ENCODE measurements at places on chromosomes 5 and 9.

- H3K36me3 ChIP-seq = no peaks in the 10 kb centered on the region
- H3K4me3 ChIP-seq = no peak overlapping the region
- no peak overlapping the region for H3K27ac ChIP-seq
These were observed 4.4 kb upstream of the BHMT start for GRCh38 chr5:79107020-79107796.

- no peak overlapping the region for H3K4me3 ChIP-seq
- no peak for DNase-seq
- no peak overlapping the region for H3K27ac ChIP-seq
- H3K36me3 ChIP-seq = peaks cover 19% of the 10 kb centered on the region
These were observed 57.7 kb upstream of the CTSL start for GRCh38 chr9:87668222-87668621.

DNA sequence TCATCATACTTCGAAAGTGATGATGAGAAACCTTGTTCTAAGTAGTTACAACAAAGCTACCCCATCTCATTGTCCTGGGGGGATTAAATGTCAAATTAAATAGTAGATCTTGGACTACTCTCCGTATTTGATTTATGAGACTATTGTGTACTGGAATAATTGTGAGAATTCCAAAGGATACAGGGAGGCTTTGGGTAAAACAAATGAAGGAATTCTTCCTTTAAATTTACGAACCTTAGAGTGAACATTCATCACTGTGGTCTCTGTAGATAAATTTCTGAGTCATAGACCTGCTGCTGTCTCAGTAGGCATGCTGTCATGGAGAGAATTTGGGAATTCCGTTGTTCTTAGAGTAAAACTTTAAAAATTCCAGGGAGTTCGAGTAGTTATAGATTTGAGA lies 836.2 kb downstream of the DNAH5 start:
- H3K4me3 ChIP-seq = no peak overlapping the region
- H3K4me1 ChIP-seq = no peaks in the 10 kb centered on the region
- no peaks in the 10 kb centered on the region for H3K36me3 ChIP-seq
- DNase-seq = no peak

GRCh38 chr9:2210201-2210600 lies 195.1 kb downstream of the SMARCA2 start:
- no peak overlapping the region for H3K4me3 ChIP-seq
- DNase-seq = no peak
- H3K27me3 ChIP-seq = no peaks in the 10 kb centered on the region

DNA sequence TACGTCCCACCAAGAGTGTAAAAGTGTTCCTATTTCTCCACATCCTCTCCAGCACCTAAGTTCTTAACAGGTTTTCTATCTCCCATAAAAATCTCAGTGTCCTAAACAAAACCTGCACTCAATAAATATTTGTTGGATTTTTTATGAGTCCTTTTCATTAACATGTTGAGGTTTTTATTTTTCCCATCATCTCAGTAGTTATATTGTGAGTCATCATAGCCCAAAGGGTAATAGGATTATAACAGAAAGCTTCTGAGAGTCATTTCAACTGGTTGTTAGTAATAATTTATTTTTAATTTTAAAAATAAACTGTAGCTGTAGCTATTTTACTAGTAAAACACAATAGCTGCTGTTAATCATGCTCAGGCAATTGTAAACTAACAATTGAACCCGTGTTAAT lies 331.6 kb upstream of the SLC30A5 start:
- no peaks in the 10 kb centered on the region for H3K27me3 ChIP-seq
- no peaks in the 10 kb centered on the region for H3K36me3 ChIP-seq
- no peak overlapping the region for H3K4me3 ChIP-seq
- no peak overlapping the region for H3K27ac ChIP-seq
- no peak for DNase-seq

GRCh38 chr5:177542816-177543465 lies 11.4 kb downstream of the FAM193B start:
- H3K4me3 ChIP-seq = no peak overlapping the region
- H3K27ac ChIP-seq = peak overlapping the region; percentile 45
- H3K36me3 ChIP-seq = peaks cover 4% of the 10 kb centered on the region
- no peak for DNase-seq
- peaks cover 3% of the 10 kb centered on the region for H3K4me1 ChIP-seq
- H3K27me3 ChIP-seq = no peaks in the 10 kb centered on the region

- H3K27me3 ChIP-seq = no peaks in the 10 kb centered on the region
- no peak overlapping the region for H3K27ac ChIP-seq
- DNase-seq = no peak
These were observed 62.9 kb upstream of the TNFAIP8 start for GRCh38 chr5:119292701-119293515.

DNA sequence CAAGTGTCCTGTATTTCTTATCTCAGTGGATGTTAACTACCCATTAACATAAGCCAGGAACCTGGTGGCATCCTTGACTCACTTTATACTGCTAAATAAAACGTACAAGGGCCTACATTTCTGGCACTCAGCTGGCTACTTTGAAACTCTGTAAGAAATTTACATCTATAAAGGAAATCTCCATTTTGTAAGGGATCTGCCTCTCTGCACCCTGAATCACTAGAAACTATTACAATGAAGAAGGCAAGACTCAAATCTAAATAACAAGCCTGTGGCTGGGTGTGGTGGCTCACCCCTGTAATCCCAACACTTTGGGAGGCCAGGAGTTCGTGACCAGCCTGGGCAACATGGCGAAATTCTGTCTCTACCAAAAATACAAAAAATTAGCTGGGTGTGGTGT lies 51.5 kb downstream of the RAPGEF1 start:
- H3K4me1 ChIP-seq = no peaks in the 10 kb centered on the region
- DNase-seq = no peak
- no peaks in the 10 kb centered on the region for H3K36me3 ChIP-seq
- no peaks in the 10 kb centered on the region for H3K27me3 ChIP-seq
- no peak overlapping the region for H3K27ac ChIP-seq
- no peak overlapping the region for H3K4me3 ChIP-seq

DNA sequence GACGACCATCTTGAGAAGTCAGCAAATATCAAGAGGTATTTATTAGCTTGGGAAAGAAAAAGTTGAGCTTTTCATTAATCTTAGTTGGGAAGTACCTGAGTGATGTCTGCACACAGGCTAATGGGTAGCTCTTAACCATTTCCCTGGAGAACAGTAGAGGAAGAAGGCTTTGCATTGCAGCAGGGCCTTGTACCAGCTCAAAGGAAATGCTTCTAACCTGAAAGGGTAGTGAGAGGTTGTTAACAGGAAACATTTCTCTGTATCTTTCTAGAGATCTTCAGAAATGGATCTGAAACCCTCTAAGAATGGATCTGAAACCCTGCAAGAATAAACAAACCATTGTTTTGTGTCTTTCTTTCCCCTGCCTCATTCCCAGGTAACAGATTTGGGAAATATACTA lies 393.3 kb downstream of the PLK2 start:
- no peak for DNase-seq
- no peaks in the 10 kb centered on the region for H3K4me1 ChIP-seq
- no peaks in the 10 kb centered on the region for H3K36me3 ChIP-seq
- H3K4me3 ChIP-seq = no peak overlapping the region

DNA sequence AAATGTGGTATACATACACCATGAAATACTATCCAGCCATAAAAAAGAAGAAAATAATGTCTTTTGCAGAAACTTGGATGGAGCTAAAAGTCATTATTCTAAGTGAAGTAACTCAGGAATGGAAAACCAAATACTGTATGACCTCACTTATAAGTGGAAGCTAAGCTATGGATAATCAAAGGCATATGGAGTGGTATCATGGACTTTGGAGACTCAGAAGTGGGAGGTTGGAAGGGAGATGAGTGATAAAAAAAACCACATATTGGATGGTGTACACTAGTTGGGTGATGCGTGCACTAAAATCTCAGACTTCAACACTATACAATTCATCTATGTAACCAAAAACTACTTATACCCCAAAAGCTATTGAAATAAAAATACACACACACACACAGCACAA lies 24.5 kb downstream of the ADAMTS12 start:
- DNase-seq = no peak
- no peak overlapping the region for H3K4me3 ChIP-seq

- no peaks in the 10 kb centered on the region for H3K4me1 ChIP-seq
- no peaks in the 10 kb centered on the region for H3K27me3 ChIP-seq
- no peak overlapping the region for H3K4me3 ChIP-seq
- no peak overlapping the region for H3K27ac ChIP-seq
- H3K36me3 ChIP-seq = no peaks in the 10 kb centered on the region
- no peak for DNase-seq
These were observed 22.2 kb upstream of the IER5L start for GRCh38 chr9:129200255-129200654.

DNA sequence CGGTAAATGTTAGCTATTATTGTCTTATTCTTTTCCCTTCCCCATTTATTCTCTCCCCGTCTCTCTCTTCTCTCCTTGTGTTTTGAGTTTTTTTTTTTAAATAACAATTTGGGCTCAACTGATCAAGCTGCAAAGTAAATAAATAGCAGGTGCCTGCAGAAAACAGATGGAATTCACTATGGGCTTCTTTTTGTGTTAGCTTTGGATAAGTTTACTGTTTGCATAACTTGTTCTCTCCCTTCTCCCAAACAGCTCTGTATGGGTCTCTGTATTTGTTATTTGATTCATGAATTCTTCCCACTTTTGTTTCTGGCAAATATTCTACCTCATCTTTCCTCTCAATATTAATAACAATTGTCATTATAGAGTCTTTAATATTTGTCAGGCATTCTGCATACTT lies 111.8 kb upstream of the ASTN2 start:
- H3K36me3 ChIP-seq = no peaks in the 10 kb centered on the region
- DNase-seq = no peak
- H3K4me3 ChIP-seq = no peak overlapping the region
- no peaks in the 10 kb centered on the region for H3K4me1 ChIP-seq
- no peaks in the 10 kb centered on the region for H3K27me3 ChIP-seq

DNA sequence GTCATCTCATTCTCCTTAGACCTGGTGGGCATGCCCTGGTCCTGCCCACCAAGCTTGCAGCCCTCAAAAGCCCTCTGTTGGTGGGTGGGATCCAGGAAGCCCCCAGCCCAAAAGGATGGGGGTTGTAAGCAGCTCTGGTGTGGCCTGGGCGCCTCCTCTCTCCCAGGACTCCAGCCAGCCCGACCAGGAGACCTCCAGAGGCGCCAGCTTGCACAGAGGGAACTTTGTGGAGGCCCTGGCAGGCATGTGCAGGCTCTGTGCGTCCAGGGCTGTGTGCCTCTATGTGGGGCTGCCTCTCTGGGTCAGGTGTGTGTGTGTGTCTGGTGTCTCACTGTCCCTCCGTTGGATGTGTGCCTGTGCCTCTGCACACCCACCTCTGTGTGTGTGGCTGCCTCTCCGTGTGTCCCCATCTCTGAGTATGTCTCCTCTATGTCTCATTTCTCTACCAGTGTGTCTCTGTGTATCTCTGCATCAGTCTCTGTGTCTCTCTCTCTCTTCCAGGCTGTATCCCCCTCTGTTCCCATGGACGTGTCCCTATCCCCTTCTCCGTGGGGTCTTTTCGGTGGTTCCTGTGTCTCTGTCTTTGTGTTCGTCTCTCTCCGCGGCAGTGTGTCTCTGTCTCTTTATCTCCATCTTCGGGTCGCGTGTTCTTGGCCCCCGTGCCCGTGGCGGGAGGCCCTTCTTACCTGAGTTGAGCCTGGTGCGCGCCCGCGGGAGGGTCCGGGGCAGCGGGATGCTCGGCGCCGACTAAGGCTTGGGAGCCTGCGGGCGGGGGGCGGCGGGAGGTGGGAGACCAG lies 501 bp downstream of the ENHO start:
- H3K4me1 ChIP-seq = peaks cover 8% of the 10 kb centered on the region
- H3K27me3 ChIP-seq = no peaks in the 10 kb centered on the region
- DNase-seq = no peak
- no peak overlapping the region for H3K27ac ChIP-seq

- H3K4me1 ChIP-seq = no peaks in the 10 kb centered on the region
- H3K36me3 ChIP-seq = no peaks in the 10 kb centered on the region
- DNase-seq = no peak
- no peak overlapping the region for H3K27ac ChIP-seq
These were observed 144.5 kb downstream of the GAPVD1 start for GRCh38 chr9:125405938-125406809.

- no peaks in the 10 kb centered on the region for H3K4me1 ChIP-seq
- H3K27me3 ChIP-seq = no peaks in the 10 kb centered on the region
- no peak overlapping the region for H3K4me3 ChIP-seq
- DNase-seq = peak; percentile 8
- no peak overlapping the region for H3K27ac ChIP-seq
- no peaks in the 10 kb centered on the region for H3K36me3 ChIP-seq
These were observed 212.3 kb upstream of the ATP10B start for GRCh38 chr5:161064297-161064696.

GRCh38 chr5:111755942-111756381 lies 1.0 kb downstream of the NREP start:
- peak overlapping the region; percentile 9 for H3K4me3 ChIP-seq
- no peaks in the 10 kb centered on the region for H3K36me3 ChIP-seq
- H3K4me1 ChIP-seq = no peaks in the 10 kb centered on the region
- H3K27ac ChIP-seq = no peak overlapping the region

DNA sequence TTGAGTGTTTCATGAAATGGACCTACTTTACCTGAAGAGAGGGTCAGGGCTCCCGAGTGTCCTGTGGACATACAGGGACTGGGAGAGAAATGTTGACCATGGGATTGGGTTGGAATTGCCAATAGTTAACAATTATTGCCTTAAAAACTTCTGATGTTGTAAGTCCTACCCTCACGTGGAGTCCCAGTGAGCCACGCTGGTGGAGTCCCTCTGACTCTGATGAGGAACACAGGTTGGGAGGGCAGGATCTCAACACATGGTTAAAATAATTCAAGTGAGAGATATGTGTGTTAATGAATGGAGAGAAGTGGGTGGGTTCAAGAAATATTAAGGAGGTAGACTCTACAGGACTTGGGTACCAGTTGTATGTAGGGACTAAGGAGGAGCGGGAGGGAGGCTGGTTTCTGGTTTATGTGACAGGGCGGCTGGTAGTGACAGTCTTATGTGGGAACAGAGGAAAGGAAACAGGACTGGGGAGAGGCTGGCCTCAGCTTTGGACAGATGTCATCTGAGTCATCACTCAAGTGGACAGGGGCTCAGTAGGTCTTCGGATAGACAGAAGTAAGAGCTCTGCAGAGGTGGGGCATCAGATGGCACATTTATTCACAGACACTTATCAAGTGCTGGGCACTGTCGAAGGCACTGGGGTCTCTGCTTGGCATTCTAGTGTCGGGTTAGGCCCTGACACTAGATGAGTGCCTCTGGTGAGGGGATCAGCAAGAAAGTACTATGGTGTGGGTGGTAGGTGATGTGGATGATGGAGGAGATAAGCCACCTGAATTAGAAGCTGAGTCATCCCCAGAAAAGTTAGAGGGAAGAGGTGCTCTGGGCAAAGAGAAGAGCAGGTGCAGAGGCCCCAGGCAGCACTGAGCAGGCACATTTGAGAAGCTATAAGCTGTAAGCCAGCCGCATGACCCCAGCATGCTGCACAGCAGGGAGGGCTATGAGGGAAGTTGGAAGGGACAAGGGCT lies 27.2 kb downstream of the MAML1 start:
- no peaks in the 10 kb centered on the region for H3K27me3 ChIP-seq
- no peak overlapping the region for H3K27ac ChIP-seq
- no peaks in the 10 kb centered on the region for H3K4me1 ChIP-seq
- H3K4me3 ChIP-seq = no peak overlapping the region
- H3K36me3 ChIP-seq = no peaks in the 10 kb centered on the region

- no peak overlapping the region for H3K27ac ChIP-seq
- H3K36me3 ChIP-seq = no peaks in the 10 kb centered on the region
- H3K4me1 ChIP-seq = no peaks in the 10 kb centered on the region
These were observed 32.3 kb upstream of the LPCAT1 start for GRCh38 chr5:1555808-1556731.

All from mesendoderm (in vitro differentiated cells).